ENCODE measurements at places on chromosomes 11 and 22. TPM values are rescaled to one million over a fixed set of nuclear protein-coding genes. Genes with fewer than 3 reads are reported as not detected.

- no peak for DNase-seq
Measured at GRCh38 chr11:86222081-86222480, 22.5 kb upstream of the EED start.

The OLFML1 gene
- 3.4 TPM for total RNA-seq

The SLC16A8 gene
- not detected for total RNA-seq

- DNase-seq, result peak; percentile 57
Measured at GRCh38 chr22:28918550-28919271, 35.3 kb downstream of the ZNRF3 start.

DNA sequence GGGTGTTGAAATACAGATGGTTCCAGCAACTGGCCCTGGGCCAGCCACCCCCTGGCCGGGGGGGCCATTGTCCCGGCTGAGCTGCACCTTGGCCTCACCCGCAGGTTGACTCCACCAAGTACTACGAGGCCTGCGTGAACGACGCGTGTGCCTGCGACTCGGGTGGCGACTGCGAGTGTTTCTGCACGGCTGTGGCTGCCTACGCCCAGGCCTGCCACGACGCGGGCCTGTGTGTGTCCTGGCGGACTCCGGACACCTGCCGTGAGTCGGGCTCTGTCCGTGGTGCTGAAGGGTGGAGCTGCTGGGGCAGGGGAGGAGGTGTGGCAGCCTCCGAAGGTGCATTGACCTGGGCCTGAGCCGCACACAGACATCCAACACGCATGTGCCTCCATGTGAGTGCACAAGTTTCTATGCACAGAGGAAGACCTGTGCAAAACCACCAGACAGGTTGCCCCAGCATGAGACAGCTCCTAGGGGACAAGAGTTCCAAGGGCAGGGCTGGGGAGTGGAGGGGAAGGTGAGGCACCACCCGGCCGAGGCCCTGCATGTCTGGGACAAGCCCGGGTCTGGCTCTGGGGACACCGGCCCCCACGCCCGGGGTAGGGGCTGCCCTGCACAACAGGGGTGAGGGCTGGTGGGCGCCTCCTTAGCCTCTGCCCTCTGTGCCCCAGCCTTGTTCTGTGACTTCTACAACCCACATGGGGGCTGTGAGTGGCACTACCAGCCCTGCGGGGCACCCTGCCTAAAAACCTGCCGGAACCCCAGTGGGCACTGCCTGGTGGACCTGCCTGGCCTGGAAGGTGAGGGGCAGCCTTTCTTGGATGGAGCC is 16.1 kb downstream of the MUC5B start:
- DNase-seq, result no peak

The KCNK7 gene
- total RNA-seq, result not detected

DNA sequence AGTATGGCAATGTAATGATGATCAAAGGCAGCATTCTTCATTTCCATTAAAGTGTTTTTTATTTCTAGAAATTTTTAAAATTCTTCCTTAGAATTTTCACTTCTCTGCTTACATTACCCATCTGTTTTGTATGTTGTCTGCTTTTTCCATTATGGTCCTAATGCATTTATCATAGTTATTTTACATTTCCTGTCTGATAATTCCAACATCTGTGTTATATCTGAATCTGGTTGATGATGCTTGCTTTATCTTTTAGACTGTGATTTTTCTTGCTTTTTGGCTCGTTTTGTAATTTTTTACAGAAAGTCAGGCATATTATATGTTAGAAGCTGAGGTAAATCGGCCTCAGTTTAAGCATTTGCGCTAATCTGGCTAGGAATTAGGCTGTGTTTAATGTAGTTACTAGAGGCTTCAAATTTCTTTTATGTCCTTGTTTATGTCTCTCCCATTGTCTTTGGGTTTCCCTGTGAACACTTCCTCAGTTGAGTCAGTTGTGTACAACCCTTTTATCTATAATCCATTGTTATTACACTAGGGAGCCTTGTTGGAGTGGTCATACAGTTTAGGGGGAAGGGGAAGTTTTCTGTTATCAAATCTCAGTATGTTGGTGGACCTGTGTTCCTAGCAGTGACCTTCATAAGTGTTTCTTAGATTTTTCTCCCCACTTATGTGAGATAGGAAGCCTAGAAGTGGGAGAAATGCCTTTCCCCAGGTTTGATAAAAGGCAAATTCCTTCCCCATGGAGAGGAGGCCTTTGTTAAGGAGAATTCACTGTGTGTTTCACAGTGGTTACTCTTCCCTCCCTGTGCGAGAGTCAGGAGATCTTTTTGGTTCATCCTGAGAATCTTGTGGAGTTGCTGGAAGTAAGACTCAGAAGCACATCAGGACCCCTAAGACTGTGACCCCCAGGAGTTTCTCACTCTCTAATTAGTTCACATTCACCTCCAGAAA is 437.5 kb downstream of the INSC start:
- DNase-seq, result peak; percentile 51

The FAM227A gene
- total RNA-seq, result 3.1 TPM

DNA sequence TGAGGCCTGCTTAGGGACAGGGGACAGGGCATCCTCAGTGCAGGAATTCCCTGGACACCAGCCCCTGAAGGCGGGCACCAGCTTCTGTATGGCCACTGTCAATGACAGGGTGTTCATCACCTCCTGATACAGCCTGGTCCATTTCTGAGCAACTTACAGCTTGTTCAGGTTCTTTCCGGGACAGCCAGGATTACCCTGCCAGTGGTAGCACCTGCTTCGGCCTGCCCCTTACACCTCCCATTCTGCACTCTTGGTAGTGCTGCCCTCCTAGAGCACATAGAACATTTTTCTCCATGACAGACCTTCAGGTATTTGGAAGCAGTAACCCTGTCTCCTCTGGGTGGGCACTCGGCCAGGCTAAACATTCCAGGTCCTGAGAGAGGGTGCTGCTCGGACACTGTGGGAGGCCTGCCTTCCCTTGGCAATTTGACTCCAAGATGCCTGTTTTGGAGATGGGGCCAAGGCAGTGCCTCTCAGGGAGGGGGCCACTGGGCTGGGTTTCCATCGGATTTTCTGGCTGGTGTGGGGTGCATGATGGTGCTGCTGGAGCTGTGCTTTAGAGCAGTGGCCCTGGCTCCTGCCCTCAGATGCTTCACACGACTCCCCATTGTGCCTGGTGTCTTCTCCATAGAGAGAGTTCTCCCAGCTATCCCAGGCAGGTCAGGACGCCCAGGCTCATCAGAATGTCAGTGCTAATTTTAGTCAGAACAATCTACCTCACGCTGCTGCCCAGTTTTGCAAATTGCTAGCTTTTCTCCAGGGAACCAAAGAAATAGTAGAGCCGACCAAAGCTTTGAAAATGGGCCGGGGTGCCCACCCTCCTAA is 1.2 kb downstream of the GAL3ST3 start:
- DNase-seq, result no peak

GRCh38 chr11:68695531-68695930 is 11.2 kb downstream of the GAL start:
- no peak for DNase-seq

- DNase-seq, result peak; percentile 90
Measured at GRCh38 chr22:27224485-27225374, 567.3 kb downstream of the MIAT start.
